ENCODE measurements at places on chromosomes 1 and 21.

DNA sequence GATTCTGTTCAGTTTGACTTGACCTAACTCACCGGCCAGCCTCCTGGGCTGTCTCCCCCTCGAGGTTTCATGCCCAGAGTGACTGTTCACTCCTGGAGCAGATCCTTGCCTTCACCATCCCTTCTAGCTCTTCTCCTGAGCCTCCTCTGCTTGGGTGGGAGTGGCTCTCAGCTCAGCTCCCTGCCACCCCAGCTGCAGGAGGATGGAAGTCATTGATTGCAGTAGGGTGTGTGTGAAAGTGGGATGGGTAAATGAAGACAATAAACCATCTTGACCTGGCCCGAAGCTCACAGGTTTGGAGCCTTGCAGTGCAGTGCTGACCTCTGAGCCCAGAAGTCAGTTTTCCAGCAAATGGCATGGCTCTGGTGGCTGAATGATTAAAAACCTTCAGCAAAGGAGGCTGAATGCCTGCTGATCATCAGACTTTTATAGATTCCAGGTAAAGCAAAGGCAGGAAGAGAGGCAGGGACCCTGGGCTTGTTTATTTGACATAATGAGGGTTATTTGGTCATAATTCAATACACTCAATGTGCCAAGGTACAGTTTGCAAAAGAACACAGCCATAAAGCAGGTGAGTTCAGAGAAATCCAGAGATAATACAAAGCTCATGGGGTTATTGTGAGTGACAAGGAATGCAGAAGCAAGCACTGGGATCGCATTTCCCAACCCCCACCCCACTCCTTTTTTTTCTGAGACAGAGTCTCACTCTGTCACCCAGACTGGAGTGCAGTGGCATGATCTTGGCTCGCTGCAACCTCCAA is 17.5 kb upstream of the TFF3 start:
- no peak for DNase-seq

DNA sequence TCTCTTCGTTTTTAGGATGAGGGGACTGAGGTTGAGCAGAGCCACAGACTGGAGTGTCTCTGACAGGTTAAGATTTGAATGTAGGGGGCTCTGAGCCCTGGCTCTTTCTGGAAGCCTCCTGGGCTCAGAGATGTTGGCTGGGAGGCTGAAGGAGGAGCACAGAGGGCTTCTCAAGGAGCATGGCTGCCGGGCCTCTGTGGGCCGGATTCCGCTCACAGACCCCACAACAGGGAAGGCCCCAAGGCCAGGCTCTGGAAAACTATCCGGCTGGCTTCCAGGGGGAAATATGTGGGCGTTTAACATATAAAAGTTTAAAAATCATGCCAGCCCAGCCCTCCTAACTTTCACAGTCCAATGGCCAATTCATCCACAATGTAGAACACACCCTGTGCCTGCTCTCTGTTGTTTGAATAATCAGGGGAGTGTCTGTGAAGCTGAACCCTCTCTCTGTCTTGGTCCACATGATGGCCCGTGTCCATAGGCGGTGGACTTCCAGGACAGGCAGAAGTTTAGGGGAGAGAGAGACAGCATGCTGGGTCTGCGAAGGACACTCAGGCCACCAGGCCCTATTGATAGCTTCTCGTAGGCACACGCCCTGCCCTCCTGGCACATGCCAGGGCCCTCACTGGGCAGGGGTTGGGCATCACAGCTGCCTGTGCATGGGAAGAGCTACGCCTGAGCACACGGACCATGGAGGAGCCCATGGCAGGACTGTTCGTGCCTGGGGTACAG is 10.8 kb downstream of the OBSCN start:
- DNase-seq: no peak

DNA sequence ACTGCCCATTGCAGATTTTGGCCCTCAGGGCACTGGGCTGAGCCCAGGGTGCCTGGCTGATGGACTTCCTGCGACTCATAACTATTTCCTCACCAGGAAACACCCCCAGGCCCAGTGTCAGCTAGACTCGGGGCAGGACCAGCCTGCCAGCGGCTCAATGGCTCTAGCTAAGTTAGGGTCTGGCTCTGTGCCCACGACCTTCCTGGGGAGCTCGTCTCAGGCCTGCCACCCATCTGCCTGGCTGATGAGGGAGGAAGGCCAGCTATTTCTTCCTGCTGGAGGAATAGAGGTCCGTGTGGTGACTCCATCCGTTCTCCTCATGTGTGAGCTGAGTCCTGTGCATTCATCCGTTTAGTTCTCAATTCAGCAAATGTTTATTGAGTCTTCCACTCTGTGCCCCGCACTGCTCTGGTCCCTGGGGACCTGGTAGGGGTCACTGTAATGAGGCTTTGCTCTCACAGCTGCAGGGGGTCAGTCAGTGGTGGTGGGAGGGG is 44.5 kb downstream of the KIRREL1 start:
- DNase-seq: no peak

DNA sequence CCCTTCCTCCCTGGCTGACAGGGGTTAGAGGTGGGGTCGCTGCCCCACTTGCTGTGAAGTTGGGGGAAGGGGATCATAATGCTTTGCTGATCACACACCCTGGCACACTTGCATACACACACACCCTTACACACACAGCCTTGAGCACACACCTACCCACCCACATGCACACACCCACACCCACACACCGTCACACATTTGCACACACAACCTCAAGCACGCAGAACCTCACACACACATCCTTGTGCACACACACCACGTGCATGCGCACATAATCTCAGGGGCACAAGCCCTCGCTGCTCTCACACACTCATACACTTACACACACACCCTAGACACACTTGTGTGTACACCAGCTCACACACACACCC is 16.4 kb upstream of the TNFRSF8 start:
- no peak for DNase-seq

DNA sequence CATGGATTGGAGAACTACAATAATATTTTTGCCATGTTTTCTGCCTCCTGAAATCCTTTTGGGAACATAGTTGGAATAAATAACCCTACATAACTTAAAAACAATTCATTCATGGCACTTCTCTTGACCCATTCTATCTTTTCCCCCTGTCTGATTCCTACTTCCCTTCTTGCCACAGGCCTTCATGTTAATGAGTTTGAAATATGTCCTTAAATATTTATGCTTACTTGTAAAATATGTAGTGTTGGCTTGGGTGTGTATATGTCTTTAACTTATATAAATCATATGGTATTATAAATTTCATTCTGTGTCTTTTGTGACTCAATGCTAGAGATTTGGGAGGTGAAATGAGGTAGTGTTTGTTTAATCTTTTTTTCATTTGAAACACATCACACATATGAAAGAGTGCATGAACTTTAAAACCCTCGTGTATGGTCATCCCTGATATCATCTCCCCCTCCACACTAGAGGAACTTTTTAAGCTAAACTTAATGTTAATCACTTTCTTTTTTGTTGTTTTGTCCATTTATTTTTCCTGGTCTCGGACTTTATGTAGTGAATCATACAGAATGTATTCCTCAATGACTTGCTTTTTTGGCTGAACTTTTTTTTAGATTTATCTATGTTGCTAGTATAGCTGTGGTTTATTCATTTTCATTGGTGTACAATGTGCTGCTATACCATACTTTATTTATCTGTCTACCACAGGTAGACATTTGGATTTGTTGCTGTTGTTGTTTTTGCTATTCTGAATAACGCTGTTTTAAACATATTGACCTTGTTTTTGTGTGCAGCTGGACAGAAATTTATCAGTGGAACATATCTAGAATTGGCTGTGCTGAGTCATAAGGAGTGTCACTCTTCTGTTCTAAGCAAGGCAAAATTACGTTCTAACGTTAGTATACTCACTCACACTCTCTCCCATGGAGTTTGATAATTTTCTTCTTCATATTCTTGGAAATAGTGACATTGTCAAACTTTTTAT is 441.6 kb downstream of the PLPP3 start:
- no peak for DNase-seq

DNA sequence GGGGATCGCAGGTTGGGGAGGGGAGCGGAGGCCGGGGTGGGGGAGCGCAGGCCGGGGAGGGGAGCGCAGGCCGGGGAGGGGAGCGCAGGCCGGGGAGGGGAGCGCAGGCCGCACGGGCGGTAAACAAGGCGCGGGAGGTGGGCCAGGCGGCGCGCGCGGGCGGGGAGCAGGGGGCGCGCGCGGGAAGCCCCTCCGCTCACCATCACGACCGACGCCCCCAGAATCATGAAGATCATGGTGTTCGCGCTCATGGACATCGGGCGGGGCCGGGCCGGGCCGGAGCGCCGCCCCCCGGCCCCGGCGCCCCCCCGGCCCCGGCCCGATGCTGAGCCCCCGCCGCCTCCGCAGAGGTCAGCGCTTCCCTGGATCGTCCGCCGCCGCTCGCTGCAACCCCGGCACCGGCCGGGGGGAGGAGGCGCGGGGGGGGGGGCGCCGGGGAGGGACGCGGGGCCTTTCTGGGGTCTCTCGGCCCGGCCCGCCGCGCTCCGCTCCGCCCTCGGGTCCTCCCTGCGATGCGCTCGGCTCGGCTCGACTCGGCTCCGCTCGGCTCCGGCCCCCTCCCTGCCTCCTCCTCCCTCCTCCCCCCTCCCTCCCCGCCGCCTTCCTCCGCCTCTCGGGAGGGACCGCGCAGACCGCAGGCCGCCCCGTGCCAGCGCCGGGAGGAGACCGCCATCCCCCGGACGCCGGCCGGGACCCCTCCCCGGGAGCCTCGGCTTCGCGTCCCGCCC is at the start of gene TMEM240:
Gene TMEM240, minus strand, starts transcription at position 535 of the 728 bp plus-strand sequence. Its CDS starts 278 bp downstream, at position 257.
- no peak for DNase-seq

DNA sequence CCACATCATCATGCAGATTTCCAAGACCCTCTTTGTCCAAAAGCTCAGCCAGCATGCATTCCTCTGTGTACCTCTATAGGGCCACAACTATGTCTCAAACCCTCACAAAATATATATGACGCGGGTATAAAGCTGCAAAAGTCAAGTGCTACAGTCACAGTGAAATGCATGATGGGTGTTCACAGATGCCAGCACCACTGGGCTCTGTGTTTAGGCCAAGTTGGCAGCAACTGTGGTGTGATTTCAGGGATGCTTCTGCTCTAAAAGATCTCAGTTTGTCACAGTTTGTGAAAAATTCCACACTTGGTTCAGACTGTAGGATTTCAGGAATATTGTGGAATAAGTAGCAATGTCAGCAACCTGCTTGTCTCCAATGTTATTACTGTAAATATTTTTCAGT is 23.9 kb upstream of the SELP start:
- no peak for DNase-seq

DNA sequence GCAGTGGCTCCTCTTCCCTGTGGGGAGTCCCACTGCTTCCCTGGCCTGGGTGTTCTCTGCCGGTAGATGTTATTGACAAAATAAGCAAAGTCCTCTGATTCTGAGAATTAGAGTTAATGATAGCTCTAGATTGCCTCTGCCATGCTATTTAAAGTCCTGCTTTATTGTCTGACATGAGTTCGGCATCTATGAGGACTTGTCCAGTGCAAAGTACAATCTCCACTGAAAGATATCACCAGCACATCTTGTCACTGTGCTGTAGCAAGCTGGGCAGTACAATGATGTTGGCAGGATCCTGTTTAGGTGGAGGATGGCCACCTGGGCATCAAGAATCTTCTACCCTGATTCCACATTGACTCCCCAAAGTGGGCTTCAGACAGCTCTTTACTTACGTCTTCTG is 54.0 kb upstream of the ATP5PO start:
- no peak for DNase-seq

GRCh38 chr1:53370369-53370961 is 42.6 kb upstream of the LRP8 start:
- no peak for DNase-seq

Data from stimulated activated CD8-positive, alpha-beta memory T cell treated with anti-CD3 and anti-CD28 coated beads, Interleukin-2, amount 100 ng/mL, for 1 hour (primary cell).